Activated CD8-positive, alpha-beta T cell treated with anti-CD3 and anti-CD28 coated beads for 36 hours (primary cell): ENCODE measurements at places on chromosomes 12 and 14.
A peak's percentile ranks its signal among the peaks of the same experiment; 100 is the strongest.

DNA sequence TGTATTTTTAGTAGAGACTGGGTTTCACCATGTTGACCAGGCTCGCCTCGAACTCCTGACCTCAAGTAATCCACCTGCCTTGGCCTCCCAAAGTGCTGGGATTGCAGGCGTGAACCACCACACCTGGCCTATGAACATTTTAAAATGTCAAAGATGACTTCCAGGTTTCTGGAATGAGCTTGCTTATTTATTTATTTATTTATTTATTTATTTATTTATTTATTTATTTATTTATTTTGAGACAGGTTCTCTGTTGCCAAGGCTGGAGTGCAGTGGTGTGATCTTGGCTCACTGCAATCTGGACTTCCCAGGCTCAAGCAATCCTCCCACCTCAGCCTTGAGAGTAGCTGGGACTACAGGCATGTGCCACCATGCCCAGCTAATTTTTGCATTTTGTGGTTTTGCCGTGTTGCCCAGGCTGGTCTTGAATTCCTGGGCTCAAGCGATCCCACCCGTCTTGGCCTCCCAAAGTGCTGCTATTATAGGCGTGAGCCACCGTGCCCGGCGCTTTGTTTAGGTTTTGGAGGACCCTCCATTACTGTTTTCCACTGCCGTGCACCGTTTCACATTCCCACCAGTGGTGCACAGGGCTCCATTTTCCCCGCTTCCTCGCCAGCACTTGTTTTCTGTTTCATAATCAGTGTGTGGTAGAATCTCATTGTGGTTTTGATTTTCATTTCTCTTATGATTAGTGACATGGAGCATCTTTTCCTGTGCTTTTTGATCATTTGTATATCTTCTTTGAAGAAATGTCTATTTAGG, 6.4 kb upstream of the CFAP251 start:
- DNase-seq, result peak; percentile 42

- DNase-seq, result peak; percentile 54
Observed at GRCh38 chr14:101927859-101928258, 36.5 kb upstream of the DYNC1H1 start.

GRCh38 chr12:97556302-97556779, 93.7 kb downstream of the RMST start:
- DNase-seq, result no peak

DNA sequence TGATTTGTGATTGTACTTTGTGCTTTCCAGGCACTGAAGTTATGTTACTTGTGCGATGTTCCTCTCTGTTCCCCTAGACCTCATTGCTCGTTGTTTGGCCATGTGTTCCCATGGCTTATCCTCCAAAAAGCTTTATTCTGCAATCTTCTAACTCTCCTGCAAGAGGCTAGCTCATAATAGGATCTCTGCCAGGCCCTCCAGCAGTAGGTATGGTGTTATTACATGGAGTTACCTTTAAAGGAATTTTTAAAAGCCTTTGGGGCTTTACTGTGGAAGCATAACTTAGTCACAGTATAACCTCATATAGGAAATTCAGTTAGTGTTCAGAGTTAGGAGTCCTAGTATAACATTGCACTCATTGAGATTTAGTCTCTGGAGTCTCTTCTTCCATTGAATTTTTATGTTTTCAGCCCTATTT, 292.3 kb downstream of the RAD51B start:
- DNase-seq, result no peak

DNA sequence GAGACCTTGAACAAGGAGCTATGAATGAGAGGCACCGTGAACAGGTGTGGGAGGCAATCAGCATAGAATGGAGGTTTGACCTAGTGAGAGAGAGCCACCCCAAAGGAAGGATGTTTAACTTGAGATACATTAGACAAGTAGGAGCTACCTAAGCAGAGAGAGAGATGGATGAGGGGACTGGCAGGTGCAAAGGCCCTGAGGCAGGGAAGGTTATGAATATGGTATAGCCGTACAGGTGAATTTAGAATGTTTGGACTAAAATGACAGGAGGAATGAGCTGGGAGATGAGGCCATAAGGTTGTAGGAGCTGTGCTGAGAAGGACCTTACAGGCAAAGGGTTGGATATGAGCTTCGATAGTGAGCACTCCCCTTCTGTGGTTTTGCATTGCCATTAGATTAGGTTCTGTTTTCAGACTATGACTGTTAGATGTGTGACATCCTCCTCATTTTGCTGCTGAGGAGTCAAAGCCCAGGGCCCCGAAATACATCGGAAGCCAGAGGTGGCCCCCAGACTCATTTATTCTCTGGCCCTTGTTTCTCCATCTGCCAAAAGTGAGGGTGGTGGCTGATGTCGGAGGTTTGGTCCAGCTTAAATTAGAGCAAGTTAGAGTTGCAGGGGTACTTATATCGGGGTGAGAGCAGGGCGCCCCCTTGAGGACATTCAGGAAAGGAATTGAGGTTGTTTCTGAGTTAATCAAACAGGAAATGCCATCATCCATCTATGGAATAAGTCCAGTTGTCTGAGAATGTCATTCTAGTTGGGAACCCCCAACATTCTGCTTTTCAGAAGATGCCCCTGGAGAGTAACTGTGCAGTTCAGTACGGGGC, 29.4 kb downstream of the SLC24A4 start:
- DNase-seq, result peak; percentile 77

- DNase-seq, result no peak
Observed at GRCh38 chr12:110289044-110289710, 8.1 kb downstream of the ATP2A2 start.

GRCh38 chr12:188910-189621, 24.9 kb downstream of the SLC6A12 start:
- peak; percentile 50 for DNase-seq

DNA sequence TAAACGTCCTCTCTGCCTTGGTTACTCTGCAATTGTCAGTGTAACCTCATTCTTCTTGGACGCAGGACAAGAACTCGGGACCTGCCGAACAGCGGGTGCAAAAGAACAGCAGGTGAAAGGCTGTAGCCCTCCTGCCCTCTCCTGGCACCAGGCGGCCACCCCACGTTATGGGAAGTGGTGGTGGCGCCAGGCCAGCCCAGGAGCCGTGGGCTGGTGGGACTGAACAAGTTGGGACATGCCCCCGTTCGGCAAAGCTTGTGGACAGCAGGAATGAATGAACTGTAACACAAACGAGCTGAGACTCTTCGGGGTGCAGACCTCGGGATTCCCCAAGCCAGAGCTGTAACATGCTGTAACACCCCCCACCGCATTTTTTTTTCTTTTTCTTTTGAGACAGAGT, 6.6 kb upstream of the M6PR start:
- DNase-seq, result no peak

- no peak for DNase-seq
Observed at GRCh38 chr14:50109342-50109741, 7.0 kb downstream of the VCPKMT start.

GRCh38 chr12:55244309-55244708, at the start of gene OR6C74:
Gene OR6C74, plus strand, starts transcription at chr12:55244609. Its CDS starts 2,679 bp downstream, at chr12:55247288.
- no peak for DNase-seq

- no peak for DNase-seq
Observed at GRCh38 chr12:109868182-109869051, 11.9 kb downstream of the GLTP start.

- DNase-seq, result no peak
Observed at GRCh38 chr12:94951071-94951934, 52.2 kb downstream of the NDUFA12 start.
